ENCODE measurements at places on chromosomes 5 and 9. TPM values are rescaled to one million over a fixed set of nuclear protein-coding genes. Genes with fewer than 3 reads are reported as not detected.

The ANKRD18B gene
- not detected for total RNA-seq

The ADRB2 gene
- 9.1 TPM for total RNA-seq

The CDX1 gene
- not detected for total RNA-seq

The PCDHGA9 gene
- total RNA-seq: 6.0 TPM

The DIPK1B gene
- 5.2 TPM for total RNA-seq

The COL23A1 gene
- 0.98 TPM for total RNA-seq

The NUTM2F gene
- not detected for total RNA-seq

The PCAT7 gene
- total RNA-seq: not detected

DNA sequence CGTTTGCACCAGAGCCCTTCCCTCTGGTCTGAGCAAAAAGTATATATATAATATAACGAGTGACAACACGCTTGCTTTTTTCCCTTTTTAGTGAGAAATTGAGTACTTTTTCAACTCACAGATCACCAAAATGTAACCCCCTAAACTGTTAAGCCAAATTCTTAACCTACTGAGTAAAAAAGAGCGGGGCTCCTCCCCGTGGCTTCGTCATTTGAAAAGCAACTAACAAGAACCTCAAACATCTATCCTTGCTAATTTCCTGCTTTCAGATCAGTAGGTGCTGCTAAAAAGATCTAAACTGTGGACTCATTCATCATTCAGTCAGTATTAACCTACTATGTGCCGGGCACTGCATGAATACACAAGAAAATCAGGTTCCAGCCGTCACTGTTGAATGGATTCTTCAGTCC is 1.0 kb upstream of the PTBP3 start:
- H3K27ac ChIP-seq: peak overlapping the region; percentile 100
- no peaks in the 10 kb centered on the region for H3K36me3 ChIP-seq
- no peaks in the 10 kb centered on the region for H3K27me3 ChIP-seq
- no peak for DNase-seq
- H3K4me3 ChIP-seq: peak overlapping the region; percentile 95

DNA sequence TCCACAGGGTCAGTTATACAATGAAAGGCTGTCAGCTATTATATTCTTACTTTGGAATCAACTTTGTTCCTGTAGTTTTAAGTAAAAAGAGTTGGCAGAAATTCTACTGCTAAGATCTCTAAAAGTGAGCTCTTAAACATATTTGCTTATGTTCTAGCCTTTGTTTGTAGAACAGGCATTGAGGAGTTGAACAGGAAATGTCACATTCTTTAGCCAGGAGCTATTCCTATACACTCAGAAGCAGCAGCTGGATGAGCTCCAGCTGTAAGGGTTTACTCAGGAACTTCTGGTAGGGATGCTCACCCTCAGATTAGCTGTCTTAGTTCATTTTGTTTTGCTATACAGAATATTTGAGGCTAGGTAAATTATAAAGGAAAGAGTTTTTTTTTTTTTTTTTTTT is 22.4 kb upstream of the SPINK14 start:
- DNase-seq: no peak
- no peak overlapping the region for H3K27ac ChIP-seq
- H3K27me3 ChIP-seq: no peaks in the 10 kb centered on the region
- H3K4me3 ChIP-seq: no peak overlapping the region

DNA sequence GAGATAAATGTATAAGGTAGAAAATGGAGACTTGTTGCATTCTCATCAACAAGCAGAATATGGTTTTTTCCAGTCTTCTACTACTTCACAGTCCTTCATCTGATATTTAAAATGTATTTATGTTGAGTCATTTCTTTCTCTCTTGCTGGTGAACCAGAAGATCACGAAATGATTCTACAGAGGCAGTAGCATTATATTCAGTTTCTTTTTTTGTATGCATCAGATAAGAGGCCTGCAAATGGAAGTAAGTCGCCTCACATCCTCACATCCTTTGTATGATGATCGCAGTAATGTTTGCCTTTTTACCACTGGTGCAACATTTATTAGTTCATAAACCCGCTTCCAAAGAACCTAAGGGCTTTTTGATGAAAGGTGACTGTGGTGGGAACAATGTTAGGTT is 22.1 kb upstream of the IL13 start:
- H3K27me3 ChIP-seq: no peaks in the 10 kb centered on the region

DNA sequence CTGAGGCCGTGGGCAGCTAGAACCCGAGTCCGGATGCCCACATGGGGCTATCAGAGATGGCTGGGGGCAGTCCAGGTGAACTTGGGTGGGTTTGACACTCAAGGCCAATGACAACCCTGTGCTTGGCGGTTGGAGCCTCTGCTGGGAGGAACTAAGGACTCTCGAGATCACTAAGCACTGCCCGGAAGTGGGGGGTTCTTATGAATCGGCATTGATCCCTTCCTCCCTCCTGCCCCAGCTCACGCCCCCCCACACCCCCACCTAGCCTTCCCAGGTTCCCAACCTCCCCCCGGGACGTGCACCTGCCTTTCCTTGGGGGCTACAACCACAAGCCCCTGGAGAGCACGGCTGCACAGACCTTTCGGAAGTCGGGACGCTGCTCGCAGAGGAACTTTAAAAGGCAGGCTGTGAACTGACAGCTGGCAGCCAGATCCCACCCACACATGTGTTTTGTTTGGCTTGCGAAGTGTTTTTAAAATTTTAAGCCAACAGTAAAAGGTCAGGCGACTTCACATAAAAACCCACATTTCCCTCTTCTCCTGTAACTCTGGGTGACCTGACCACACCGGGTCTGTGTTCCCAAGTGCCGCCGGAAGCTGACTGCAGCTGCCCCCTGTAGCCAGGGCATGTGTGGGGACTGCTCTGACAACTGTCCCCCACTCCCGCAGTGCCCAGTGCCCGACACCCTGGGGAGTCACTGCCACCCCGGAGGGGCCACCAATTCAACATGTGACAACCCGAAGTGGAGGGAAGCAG is 5.1 kb upstream of the RALGDS start:
- H3K27me3 ChIP-seq: no peaks in the 10 kb centered on the region
- H3K27ac ChIP-seq: peak overlapping the region; percentile 74
- no peaks in the 10 kb centered on the region for H3K36me3 ChIP-seq
- peaks cover 96% of the 10 kb centered on the region for H3K4me1 ChIP-seq
- no peak for DNase-seq

DNA sequence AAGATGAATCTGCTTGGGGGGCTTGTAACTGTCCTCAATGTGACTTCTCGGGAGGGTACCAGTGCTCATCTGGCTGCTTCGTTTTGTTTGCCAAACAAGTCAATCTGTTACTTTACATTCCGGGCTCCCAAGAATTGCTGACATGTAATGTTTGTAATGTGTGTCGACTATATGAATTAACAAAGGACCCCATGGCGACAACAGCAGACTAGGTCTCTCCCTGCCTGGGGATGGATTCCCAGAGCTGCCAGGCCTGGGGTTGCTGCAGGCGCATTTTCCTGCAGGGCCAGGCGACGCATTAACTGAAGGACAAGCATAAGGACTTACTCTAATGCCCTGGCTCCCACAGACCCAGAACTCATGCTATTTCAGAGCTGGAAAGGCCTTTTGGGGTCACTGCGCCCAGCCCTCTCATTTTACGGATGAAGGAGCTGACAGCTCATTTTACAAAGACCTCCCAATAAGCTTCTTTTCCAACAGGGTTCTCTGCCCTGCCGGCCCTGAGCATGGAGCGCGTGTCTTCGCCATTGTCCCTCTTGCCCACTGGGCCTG is 214.8 kb downstream of the TTLL11 start:
- H3K27ac ChIP-seq: no peak overlapping the region
- H3K36me3 ChIP-seq: no peaks in the 10 kb centered on the region
- no peak for DNase-seq
- no peak overlapping the region for H3K4me3 ChIP-seq
- peaks cover 1% of the 10 kb centered on the region for H3K4me1 ChIP-seq

DNA sequence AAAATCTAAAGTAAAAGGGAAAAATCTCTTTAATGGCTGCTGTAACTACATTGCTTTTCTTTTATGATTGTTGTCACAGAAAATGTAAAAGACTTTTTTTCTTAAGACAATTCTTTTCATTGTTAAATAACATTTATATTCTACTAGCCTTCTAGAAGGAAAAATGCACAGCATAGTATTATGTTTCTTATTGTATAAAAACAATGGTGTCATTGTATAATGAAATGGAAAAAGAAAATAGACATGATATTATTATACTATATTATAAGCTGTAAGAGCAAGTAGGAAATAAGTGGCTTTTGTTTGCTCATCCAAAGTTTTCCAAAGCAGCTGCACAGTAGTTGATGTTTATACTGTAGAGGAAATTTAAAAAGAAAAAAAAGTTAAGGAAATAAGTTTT is 1021.7 kb downstream of the EFNA5 start:
- no peaks in the 10 kb centered on the region for H3K36me3 ChIP-seq
- DNase-seq: no peak
- H3K4me3 ChIP-seq: no peak overlapping the region

- no peak overlapping the region for H3K27ac ChIP-seq
- no peak overlapping the region for H3K4me3 ChIP-seq
- H3K4me1 ChIP-seq: no peaks in the 10 kb centered on the region
- no peak for DNase-seq
- no peaks in the 10 kb centered on the region for H3K36me3 ChIP-seq
- no peaks in the 10 kb centered on the region for H3K27me3 ChIP-seq
Measured at GRCh38 chr5:122951658-122952057, 84.9 kb downstream of the PPIC start.

GRCh38 chr9:25212361-25212760 is 465.9 kb downstream of the TUSC1 start:
- no peak overlapping the region for H3K27ac ChIP-seq
- no peak for DNase-seq
- H3K4me1 ChIP-seq: no peaks in the 10 kb centered on the region
- no peak overlapping the region for H3K4me3 ChIP-seq
- H3K36me3 ChIP-seq: no peaks in the 10 kb centered on the region

DNA sequence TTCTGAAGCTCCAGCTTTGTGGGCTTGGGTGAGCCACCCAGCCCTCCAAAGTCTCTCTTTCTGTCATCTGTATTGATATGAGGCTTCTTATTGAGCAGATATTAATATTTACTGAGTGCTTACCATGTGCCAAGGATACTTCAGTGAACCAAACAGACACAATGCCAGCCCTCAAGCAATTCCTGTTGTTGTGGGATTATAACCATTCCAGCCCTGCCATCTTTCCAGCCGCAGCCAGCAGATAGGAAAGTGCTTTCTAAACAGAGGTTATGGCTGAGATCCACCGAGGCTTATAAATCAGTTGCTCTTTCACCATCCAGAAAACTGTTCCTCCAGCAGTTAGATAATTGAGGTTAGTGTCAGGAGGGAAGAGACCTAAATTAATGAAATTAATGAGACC is 137.7 kb upstream of the ALDH1B1 start:
- no peak for DNase-seq
- no peaks in the 10 kb centered on the region for H3K4me1 ChIP-seq
- H3K27ac ChIP-seq: no peak overlapping the region
- no peaks in the 10 kb centered on the region for H3K36me3 ChIP-seq
- H3K27me3 ChIP-seq: no peaks in the 10 kb centered on the region
- no peak overlapping the region for H3K4me3 ChIP-seq

GRCh38 chr9:99850736-99851499 is 29.2 kb downstream of the NR4A3 start:
- no peaks in the 10 kb centered on the region for H3K27me3 ChIP-seq
- no peak overlapping the region for H3K4me3 ChIP-seq
- no peak for DNase-seq

DNA sequence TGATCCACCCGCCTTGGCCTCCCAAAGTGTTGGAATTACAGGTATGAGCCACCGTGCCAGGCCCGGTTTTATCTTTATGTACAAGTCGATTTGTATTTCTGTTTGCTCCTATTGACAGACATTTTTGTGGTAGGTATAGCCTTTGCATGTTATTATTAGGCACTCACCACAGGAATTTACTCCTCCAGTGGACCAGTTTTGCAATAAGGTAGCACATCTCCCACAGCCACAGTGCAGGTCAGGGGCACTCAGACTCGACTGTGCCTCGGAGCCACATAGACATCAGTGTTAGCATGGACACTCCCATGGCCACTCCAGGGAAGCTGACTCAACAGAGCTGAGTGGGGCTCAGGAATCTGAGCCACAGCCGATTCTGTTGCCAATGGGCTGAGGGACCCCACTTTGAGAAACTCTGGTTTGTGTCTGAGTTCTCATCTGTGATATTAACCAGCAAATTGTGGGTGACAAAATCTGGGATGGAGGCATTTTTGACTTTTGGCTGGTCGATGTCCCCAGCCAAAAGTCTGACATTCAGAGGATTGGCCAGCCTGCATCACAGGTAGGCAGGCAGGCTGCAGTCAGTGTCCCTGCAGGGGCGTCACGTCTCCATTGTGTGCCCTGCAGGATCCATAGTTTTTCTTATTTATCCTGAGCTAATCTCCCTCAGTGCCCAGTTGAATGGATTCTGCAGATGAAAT is 15.0 kb upstream of the SHB start:
- H3K27me3 ChIP-seq: no peaks in the 10 kb centered on the region
- H3K27ac ChIP-seq: no peak overlapping the region
- H3K36me3 ChIP-seq: no peaks in the 10 kb centered on the region
- H3K4me3 ChIP-seq: no peak overlapping the region
- peak; percentile 45 for DNase-seq

DNA sequence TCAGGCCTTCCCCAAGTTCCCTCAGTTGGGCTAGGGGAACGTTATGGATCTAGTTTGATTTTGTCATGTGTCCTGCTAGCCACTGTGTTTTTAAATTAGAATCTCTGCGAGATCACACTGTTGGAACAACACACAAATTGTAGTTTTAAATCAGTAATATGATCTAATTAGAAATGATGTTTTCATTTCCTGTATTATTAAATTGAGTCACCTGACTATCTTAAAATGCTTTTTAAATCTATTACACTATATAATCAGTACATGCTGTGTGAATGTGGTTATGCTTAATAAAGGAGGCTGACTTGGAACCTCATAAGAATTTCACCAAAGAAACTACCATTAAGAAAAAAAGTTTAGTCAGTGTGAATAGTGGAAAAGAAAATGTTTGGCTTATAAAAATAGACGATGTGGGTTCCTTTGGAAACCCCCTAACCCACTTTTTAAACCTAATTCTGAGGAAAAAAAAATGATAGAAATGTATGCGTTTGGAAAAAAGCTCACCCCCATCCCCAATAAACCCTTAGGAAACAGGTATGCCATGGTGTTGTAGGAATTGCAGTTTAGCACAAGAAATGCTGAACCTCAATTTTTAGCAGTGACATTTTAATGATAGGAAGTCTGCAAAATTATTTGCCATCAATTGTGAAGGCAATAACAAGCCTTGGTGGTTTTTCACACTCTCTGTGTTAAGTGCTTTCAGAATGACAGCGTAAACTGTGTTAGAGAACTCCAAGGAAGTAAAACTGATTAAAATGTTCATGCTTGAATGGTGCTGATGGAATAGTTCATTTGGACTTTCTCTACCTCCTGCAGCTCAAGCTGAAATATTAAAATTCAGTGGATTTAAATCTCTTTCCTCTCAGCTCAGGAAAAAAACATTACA is 59.0 kb downstream of the TLE4 start:
- H3K27me3 ChIP-seq: no peaks in the 10 kb centered on the region
- H3K4me3 ChIP-seq: no peak overlapping the region
- H3K36me3 ChIP-seq: no peaks in the 10 kb centered on the region
- no peak for DNase-seq
- H3K27ac ChIP-seq: no peak overlapping the region
- peaks cover 4% of the 10 kb centered on the region for H3K4me1 ChIP-seq

GRCh38 chr5:121188849-121189248 is 662.8 kb upstream of the FTMT start:
- no peak overlapping the region for H3K27ac ChIP-seq
- H3K36me3 ChIP-seq: no peaks in the 10 kb centered on the region
- no peak for DNase-seq
